CD4-positive, alpha-beta T cell treated with Interleukin-15 for 4 hours (primary cell): ENCODE measurements at places on chromosomes 6 and 20.

DNA sequence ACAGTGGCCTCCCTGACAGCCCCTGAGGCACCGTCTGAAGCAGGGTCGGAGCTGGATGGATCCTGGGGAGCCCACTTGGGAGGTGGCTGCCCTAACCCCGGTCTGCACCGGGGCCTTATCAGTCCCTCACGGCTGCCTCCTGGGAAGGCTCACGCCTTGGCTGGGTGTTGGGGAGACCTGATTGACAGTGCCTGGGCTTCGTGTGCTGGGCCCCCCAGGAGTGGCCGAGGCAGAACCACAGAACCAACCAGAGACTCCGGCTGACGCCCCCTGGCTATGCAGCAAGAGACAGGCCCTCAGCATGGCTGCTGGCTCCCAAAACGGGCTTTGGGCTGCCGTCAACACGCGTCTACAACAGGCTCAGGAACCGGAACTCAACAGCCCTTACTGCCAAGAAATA lies 219.6 kb downstream of the TAF4 start:
- DNase-seq, result no peak

GRCh38 chr6:17427062-17427461 lies 33.7 kb downstream of the CAP2 start:
- DNase-seq, result no peak

DNA sequence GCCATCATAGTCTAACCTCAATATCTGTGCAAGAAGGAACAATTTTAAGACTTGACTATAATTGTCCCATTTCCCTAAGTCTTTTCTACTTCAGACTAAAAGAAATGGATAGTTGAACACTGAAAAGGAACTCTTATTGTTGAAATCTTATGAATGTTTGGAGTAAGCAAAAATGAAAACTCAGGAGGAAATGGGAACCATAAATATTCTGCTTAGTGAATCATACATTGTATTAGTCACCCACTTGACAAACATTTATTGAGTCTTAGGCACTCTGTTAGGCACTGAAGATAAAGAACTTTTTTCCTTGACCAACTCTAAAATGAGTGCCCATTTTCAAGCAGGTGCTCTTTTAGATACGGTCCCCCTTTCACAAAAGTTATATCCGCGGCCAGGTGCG lies 8.7 kb downstream of the CCDC170 start:
- no peak for DNase-seq

DNA sequence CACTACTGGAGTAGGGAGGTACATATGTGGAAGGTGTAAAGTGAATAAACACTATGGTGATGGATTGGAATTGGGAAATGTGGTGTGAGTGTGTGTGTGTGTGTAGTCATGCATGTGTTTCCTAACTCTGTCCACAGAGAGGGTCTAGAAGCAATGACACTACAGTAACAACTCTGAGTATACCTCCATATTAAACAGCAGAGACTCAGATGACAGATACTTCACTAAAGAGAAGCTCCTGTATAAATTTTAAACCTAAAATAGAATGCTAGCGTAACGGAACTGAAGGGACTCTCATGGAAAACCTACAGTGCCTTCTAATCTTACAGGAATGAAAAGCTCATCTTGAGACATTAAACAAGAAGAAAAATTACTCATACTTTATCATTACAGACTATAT lies 150.5 kb downstream of the SLC16A10 start:
- DNase-seq, result no peak

DNA sequence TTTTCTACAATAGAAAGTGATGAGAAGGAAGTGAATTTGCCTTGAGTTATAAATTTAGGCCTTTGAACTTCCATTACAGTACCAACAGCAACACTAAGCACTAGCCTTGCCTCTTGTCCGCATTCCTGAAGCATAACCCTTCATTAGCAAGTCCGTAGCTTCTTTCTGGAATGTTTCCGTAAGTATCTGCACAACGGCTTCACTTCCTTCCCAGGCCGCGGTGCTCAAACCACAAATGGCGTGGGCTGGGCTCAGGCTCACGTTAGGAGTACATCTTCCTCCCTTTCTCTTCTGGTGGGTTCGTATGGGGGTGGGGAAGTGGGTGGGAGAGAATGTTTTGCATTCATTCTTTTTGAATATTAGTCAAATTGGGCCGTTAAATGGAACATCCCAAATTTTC lies 193.8 kb upstream of the SNX9 start:
- DNase-seq, result no peak

DNA sequence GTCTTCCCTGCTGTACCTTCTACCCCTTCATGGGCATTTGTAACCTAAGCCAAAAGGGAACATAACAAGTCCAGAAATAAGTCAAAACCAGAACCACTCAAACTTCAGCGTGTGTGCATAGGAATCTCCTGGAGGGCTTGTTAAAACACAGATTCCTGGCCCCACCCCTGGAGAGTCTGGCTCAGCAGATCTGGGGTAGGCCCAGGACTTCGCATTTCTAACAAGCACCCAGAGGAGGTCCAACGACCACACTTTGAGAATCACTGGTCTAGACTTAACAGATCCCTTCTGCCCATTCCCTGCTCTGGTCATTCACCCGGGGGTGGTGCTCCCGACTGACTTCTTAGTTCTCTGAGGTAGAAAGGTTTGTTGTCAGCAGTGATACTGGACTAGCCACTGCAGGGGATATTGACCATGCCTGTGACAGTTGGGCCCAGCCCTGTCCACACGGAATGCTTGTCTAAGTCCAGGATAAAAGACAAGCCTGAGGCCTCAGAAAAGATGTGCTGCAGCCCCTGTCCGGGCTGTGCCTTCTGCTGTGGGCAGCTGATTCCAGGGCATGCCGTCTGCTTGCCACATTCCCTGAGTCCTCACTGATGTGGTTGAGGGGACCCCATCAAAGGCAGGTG lies 68.6 kb downstream of the SYNJ2 start:
- DNase-seq, result no peak

DNA sequence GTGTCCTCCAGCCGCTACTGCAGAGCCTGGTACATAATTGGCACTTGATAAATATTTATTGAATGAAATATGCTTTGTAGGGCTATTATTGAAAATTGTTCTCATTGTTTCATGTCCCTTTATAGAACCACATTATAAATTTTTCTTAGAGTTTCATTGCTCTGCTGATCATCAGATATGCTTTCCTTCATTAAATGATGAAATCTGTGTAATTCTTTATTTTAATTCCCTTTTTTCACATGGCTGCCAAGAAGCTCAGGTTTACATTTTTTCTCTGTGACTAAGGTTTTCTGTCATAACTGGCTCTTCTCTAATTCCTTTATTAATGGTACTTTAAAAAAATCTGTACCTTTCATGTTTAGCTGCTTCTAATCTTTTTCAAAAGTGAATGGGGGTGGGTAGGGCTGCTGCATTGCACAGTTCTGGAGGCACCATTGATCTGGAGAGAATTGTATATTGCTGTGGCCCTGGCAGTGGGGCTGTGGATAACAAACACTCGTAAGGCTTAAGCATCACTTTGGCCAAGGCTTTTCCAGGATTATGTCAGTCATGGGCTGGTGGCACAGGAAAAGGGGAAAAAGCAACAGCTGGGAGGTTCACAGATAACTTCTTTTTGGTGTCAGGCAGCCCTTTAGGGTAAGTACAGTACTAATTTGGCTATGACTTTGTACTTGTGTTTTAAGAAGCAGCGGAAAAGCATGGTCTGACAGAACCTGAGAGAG lies 43.8 kb downstream of the ARFGEF2 start:
- no peak for DNase-seq

GRCh38 chr6:168950858-168951214 lies 302.8 kb downstream of the THBS2 start:
- DNase-seq, result no peak

DNA sequence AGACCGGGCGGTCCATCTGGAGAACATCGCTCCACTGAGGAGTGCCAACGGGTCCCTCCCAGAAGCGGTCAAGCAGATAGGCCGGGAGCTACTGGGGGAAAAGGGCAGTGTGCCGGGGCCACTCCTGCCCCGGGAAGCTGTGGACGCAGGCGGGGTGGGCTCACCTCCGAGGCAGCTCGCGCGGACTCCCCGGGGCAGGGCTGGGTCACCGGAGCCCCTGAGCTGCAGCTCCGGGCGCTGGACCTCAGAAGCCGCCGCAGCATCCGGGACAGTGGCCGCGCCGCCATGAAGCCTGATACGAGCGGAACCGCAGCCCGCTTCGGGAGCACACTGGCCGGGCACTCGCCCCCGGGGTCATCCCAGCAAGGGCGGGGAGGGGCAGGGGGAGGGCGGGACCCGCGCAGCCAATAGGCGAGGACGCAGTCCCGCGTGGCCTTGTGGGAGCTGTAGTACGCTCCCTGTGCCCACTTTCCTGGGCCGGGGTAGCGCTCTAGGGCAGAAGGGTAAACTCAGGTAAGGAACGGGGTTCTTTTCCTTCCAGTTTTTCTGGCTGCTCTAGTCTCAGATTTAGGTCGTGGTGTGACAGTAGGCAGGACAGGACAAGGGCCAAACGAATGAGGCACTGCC lies at the start of gene MOCS1:
Gene MOCS1, minus strand, starts transcription at position 332 of the 627 bp plus-strand sequence. Its CDS starts 45 bp downstream, at position 287.
- peak; percentile 3 for DNase-seq

- no peak for DNase-seq
Observed at GRCh38 chr6:80548532-80548931, 442.1 kb downstream of the BCKDHB start.

- DNase-seq, result no peak
Observed at GRCh38 chr6:11662323-11662722, 116.3 kb downstream of the ADTRP start.

DNA sequence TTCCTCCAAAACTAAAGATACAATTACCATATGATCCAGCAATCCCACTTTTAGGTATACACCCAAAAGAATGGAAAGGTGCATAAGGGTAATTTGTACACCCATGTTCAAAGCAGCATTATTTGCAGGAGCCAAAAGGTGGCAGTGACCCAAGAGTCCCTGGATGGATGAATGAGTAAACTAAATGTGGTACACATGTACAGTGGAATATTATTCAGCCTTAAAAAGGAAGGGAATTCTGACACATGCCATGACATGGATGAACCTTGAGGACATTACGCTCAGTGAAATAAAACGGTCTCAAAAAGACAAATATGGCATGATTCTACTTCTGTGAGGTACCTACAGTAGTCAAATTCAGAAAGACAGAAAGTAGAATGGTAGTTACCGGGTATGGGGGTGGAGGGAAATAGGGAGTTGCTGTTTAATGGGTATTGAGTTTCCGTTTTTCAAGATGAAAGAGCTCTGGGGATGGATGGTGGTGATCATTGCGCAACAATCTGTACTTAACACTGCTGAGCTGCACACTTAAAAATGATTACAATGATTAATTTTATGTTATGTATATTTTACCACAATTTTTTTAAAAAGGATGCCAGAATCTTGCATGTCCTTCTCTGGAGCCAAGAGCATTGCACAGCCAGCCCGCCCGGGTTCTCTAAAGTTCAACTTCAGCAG lies 518.9 kb upstream of the JARID2 start:
- DNase-seq, result no peak

GRCh38 chr6:152313542-152314482 lies 323.4 kb downstream of the SYNE1 start:
- no peak for DNase-seq

DNA sequence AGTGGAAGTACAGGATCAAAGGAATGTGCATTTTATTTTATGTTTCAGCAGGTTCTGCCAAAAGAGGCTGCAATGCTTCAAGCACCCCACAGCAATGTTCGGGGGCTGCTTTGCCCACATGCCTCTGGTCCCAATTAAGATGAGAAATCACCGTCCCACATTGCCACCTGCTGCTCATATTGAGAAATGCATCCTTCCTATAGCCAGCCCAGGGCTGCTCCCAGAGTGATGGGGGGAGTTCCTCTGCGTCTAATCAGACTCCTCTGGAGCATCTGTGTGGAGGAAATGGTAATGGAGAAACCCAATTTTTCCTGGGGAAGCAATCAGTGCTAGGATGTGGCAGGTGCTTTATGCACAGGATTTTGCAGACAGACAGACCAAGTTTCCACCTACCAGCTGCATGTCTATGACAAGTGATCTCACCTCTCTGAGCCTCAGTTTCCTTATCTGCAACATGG lies 33.7 kb downstream of the PTGIS start:
- DNase-seq, result peak; percentile 57

DNA sequence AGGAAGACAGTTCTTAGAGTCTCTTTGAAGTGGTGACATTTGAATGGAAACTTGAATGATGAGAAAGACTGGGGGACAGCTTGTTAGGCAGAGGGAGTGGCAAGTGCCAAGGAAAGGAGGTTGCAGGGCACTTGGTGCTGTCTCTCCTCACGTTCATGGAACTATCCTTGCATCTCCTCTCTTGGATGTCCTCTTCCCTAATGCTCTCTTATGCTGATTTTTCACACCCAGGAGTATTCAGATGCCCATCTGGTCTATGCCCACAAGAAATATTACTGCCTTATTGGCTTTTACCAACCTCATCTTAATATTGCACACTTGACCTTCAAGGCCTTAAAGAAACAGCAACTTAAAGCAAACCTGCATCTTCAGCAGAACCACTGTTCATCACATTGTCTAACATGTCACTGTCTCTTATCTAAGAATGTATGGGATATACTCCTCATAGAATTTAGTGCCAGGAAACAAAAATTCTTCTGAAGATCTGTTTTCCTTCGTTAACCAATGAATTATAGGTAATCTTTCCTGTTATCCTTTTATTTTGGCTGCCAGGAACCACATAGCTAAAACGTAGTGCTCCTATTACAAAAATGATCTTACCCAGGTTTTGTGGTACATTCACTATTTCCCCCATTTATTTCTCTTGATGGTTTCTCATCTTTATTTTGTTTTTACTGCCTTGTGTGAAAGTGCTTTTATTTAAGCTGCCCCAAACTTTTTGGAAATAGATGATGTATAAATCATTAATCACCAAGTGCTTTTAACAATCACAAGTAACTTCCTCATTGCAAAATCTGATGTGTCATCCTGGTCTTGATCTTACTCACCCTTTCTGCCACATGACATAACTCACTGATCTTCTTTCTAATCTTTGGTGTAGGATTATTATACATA lies 12.8 kb downstream of the RGS17 start:
- no peak for DNase-seq

- DNase-seq, result no peak
Observed at GRCh38 chr20:14449323-14449722, 111.9 kb upstream of the FLRT3 start.

- no peak for DNase-seq
Observed at GRCh38 chr6:68876792-68877493, 241.9 kb downstream of the ADGRB3 start.

GRCh38 chr20:32636283-32636682 lies 37.5 kb downstream of the C20orf203 start:
- DNase-seq, result no peak

DNA sequence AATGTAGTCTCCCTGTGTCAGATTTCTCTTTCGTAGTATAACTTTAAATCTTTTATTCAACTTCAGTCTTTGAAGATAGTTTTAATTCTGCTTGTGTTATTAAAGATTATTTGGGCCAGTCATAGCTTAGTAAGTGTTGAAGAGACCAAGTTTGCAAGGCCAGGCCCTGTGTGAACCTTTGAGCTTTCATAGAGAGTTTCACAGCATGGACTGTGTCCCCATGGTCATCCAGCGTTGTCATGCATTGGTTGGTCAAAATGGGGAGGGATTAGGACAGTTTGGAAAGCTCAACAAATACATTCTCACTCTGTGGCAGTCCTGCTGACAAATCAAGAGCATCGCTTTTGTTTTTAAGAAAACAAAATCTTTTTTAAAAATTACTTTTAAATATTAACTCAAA lies 74.6 kb upstream of the FAM83B start:
- no peak for DNase-seq
